SJSA1 (cell line): ENCODE measurements at places on chromosomes 7 and 10. TPM values are rescaled to one million over a fixed set of nuclear protein-coding genes. Genes with fewer than 3 reads are reported as not detected.

- no peaks in the 10 kb centered on the region for H3K4me1 ChIP-seq
- peaks cover 36% of the 10 kb centered on the region for H3K36me3 ChIP-seq
- no peak overlapping the region for H3K4me3 ChIP-seq
- H3K27ac ChIP-seq, result no peak overlapping the region
- H3K27me3 ChIP-seq, result no peaks in the 10 kb centered on the region
- no peak for DNase-seq
Observed at GRCh38 chr10:100148353-100149211, 37.2 kb downstream of the ERLIN1 start.

DNA sequence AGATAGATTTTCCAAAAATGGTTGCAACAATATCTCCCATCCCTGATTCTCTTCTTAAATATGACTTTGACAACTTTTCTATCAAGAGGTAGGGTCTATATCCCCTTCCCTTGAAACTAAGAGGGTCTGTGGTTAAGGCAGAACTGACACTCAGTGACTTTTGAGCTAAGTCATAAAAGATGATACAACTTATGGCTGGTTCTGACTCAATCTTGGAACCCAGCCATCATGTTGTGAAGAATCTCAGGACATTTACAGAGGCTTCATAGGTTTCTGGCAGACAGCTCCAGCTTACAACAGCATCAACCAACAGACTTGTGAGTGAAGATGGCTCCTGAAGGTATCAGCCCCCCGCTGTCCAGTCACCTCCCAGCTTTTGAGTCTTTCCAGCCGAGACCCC lies 203.5 kb downstream of the RNLS start:
- DNase-seq, result no peak
- H3K4me3 ChIP-seq, result no peak overlapping the region
- no peaks in the 10 kb centered on the region for H3K4me1 ChIP-seq
- H3K36me3 ChIP-seq, result no peaks in the 10 kb centered on the region

DNA sequence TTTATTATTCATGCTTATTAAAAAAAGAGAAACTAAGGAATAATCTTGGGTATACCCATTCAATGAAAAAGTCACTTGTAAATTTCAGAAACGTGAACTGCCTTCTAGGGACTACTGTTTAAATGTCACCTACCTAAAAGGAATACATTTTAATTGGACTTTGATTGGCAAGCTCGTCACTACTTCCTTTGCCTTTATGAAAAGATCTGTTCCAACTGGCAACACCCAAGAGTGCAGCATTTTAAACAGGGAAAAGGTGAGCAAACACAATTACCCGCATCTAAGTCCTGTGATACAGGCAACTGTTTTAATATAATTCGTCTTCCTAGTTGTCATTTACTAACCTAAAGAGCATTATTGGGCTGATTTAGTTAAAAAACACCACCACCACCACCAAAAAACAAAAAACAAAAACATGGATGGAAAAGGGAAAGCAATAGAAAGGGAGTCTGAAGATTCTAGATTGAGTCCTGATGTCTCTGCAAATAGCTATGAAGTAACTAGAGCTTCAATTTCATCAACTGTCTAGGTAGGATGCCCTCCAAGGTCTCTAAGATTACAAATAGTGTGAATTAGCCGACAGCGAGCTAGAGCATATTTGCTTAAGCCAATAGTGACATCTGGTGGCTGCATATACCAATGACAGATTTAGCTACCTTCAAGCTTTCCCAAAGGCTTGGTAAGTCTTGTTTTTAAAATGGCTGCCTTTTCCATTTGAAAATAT lies 33.8 kb upstream of the ICA1 start:
- no peaks in the 10 kb centered on the region for H3K36me3 ChIP-seq
- H3K4me3 ChIP-seq, result no peak overlapping the region
- H3K27me3 ChIP-seq, result no peaks in the 10 kb centered on the region
- no peak overlapping the region for H3K27ac ChIP-seq
- DNase-seq, result peak; percentile 20
- no peaks in the 10 kb centered on the region for H3K4me1 ChIP-seq

- no peak overlapping the region for H3K27ac ChIP-seq
- H3K36me3 ChIP-seq, result no peaks in the 10 kb centered on the region
Observed at GRCh38 chr7:8149222-8149621, 112.7 kb downstream of the ICA1 start.

DNA sequence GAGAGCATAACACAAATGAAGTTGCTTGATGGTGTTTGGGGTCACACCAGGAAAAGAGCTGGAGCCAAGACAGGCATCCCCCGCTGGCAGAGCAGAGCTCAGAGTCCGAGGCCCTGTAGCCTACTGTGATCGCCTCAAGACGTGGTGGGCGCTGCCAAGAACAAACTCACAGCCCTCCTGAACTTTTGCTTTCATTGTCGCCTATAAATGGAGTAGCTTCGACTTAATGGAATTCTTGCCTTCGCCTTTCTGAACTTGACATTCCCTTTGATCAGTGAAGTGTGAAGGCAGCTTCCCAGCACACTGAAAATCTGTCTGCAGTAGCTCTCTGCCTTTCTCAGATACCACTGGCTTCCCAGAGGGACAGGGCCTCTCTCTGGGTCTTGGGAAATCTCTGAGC lies 21.3 kb downstream of the CPXM2 start:
- H3K27ac ChIP-seq, result no peak overlapping the region
- DNase-seq, result no peak
- H3K4me3 ChIP-seq, result no peak overlapping the region
- H3K27me3 ChIP-seq, result no peaks in the 10 kb centered on the region
- no peaks in the 10 kb centered on the region for H3K4me1 ChIP-seq

Gene TMEM184A
- 1.8 and 3.2 TPM in 2 replicates for total RNA-seq

GRCh38 chr7:23476286-23477156 lies 6.2 kb upstream of the IGF2BP3 start:
- H3K4me1 ChIP-seq, result peaks cover 27% of the 10 kb centered on the region
- no peaks in the 10 kb centered on the region for H3K36me3 ChIP-seq
- H3K27me3 ChIP-seq, result peaks cover 59% of the 10 kb centered on the region
- H3K4me3 ChIP-seq, result no peak overlapping the region

Gene AKR1C8
- total RNA-seq, result 0.16 TPM in 1 of 2 replicates, not detected in the other

Gene NUTM2B
- total RNA-seq, result 0.03 TPM in 1 of 2 replicates, not detected in the other

DNA sequence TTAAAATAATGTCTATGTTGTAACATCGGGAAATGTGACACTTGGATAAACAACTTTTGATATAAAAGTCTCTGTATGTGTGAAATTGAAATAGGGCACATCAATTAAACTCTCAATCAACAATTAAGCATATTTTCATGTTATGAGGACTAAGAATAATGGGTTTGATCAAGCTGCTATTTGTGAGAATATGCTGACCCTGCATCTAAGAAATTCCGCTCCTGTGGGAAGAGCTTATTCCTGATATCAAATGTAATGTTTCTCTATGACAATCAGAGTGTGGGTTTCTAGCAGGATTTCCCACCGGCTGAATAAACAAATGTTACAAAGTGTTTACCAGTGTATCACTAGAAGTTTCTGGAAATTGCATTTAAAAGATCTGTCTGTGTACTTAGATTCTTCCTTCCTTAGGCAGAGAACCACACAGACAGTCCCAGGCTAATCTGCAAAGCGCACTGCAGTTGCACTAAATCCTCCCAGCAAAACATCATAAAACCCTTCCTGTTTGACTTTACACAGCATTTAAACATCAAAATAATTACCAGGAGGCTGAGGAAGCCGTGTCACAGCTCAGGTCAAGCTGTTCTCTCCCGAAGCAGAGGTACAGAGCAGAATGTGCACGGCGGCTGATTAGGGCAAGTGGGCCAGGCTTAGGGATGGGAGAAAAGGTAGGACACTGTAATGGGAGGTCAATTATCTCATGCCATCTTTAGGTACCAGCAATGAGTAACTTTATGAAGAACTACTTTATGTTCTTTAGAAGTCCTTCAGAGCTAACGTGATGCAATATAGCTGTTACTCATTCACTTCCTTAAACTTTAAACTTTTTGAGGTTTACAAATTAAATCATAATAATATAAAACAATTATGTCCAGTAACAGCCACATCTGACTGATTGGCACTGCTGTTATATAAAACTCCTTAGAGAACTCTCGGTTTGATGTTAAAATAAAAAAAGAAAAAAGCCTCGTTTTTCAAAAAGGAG lies 109.1 kb upstream of the CTTNBP2 start:
- H3K27me3 ChIP-seq, result peaks cover 4% of the 10 kb centered on the region; the same call in 1 of the 2 replicates
- H3K4me1 ChIP-seq, result no peaks in the 10 kb centered on the region
- H3K27ac ChIP-seq, result no peak overlapping the region
- no peak overlapping the region for H3K4me3 ChIP-seq
- no peak for DNase-seq
- no peaks in the 10 kb centered on the region for H3K36me3 ChIP-seq

DNA sequence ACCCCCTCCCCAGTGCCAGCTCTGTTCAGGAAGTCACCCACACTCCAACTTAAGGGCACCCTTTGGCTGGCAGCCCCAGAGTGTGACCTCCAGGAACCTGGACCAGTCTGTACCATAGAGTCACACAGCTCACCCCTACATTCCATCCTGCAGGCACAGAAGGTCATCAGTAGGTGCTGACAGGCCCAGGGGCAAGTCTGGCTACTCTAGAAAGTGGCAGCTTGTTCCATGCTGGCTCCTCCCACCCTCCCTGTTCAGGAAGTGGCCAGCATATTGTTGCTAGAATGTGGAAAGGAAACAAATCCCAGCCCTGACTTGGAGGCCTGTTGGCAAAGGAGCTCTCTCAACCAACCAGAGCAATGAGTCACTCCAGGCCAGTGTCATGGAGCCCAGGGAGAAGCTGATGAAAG lies 3.2 kb upstream of the NCOA4 start:
- H3K36me3 ChIP-seq, result peaks cover 5% of the 10 kb centered on the region; the same call in 1 of the 2 replicates
- peaks cover 23% of the 10 kb centered on the region for H3K4me1 ChIP-seq

DNA sequence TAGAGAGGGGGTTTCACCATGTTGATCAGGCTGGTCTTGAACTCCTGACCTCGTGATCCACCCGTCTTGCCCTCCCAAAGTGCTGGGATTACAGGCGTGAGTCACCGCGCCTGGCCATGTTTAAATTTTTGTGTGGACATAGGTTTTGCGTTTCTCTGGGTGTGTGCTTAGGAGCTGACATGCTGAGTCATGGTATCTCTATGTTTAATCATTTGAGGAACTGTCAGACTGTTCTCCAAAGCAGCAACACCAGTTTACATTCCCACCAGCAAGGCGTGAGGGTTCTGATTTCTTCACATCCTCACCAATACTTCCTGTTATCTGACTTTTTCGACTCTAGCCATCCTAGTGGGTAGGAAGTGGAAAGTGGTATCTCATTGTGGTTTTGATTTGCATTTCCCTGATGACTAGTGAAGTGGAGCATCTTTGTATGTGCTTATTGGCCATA lies 153.7 kb downstream of the DNAJB6 start:
- peak; percentile 67 for DNase-seq
- H3K4me1 ChIP-seq, result peaks cover 13% of the 10 kb centered on the region
- no peak overlapping the region for H3K4me3 ChIP-seq
- no peaks in the 10 kb centered on the region for H3K27me3 ChIP-seq

DNA sequence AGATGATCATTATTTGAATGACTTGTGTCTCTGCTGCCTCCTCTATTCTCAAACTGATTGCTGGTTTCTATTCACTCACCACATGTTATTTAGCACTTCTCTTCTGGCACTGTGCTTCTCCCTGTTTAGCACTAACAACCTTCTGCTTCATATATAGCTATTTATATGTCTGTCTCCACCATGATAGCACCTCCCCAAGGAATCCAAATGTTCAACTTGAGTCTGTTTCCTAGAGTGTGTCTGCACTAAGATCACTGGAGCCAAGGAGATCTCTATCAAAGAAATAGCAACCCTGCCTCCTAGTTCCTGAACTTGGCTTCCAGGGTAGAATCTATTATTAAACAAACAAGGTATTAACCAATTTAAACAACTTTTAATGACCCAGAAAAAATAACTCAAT lies 104.5 kb downstream of the CYP26A1 start:
- H3K4me3 ChIP-seq, result no peak overlapping the region
- H3K4me1 ChIP-seq, result no peaks in the 10 kb centered on the region
- H3K27me3 ChIP-seq, result no peaks in the 10 kb centered on the region
- H3K36me3 ChIP-seq, result no peaks in the 10 kb centered on the region
- no peak for DNase-seq

DNA sequence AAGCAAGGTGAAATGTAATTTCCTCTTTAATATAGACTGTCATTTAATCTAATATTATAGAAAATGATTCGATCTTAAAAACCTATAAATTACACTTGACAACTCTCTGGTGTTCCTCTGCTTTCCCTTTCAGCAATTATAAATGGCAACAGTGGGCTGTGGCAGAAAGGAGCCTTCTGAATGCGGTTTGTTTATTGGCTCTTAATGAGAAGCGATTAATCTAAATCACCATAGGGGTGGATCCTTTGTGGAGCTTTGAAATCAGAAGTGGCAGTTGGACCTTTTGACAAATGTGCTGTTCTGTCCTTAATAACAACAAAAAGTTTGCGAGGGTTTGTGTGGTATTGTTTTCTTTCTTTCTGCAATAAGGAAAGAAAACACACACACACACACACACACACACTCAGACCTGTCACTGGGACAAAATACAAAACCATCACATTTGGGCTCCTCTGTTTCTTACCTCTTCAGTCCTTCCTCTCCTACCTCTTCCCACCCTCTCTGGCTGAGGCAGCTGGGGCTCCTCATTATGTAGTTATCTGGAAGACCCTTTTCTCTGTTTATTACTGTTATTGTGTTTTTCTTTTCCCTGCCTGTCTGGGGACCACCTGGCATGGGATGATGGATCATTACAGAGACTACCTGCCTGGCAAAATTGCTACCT lies 316.2 kb downstream of the SORCS3 start:
- H3K36me3 ChIP-seq, result no peaks in the 10 kb centered on the region
- H3K4me3 ChIP-seq, result no peak overlapping the region
- H3K27ac ChIP-seq, result no peak overlapping the region

Gene ARHGAP22
- 0.53 TPM in 1 of 2 replicates, not detected in the other for total RNA-seq

Gene CTTNBP2
- total RNA-seq, result not detected in 2 replicates

DNA sequence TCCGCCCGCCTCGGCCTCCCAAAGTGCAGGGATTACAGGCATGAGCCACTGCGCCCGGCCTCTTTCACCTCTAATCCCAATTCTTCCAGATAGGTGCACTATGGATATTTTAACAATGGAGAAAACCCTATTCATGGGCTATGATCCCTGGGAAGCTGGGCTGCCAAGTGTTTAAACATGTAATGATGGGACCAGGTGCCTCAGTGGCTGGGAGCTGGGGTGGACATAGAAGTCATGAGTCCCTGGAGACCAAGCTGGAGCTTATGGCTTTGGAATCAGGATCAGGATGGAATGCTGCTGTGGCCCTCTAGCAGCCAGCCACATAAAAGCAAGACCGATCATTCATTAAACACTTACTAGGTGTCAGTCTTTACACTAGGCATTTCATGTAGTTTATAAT lies 41.8 kb upstream of the IGFBP3 start:
- no peaks in the 10 kb centered on the region; the same call in 1 of the 2 replicates for H3K4me1 ChIP-seq
- peak; percentile 16 for DNase-seq
- no peaks in the 10 kb centered on the region for H3K27me3 ChIP-seq
- H3K27ac ChIP-seq, result no peak overlapping the region

Gene GRID1
- total RNA-seq, result 0.05 TPM in 1 of 2 replicates, not detected in the other

DNA sequence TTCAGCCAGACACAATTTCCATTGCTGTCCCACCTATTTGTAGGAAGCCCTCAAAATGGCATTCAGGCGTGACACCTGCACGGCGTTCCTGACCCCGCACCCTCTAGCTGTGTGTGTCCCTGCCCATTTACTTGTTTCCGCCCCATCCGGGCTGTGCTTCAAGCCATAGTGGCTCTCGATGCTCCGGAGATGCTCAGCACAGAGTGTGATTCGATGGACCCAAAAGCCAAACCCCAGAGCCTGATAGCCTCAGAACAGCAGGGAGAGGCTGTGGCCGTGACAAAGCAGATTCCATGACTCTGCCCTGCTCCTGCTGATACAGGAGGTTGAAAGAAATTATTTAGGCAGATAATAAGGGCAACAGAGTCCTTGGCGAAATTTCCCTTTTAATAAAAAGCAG lies 13.4 kb downstream of the BUD31 start:
- H3K36me3 ChIP-seq, result peaks cover 75% of the 10 kb centered on the region
- H3K4me1 ChIP-seq, result no peaks in the 10 kb centered on the region
- H3K27ac ChIP-seq, result no peak overlapping the region
- H3K4me3 ChIP-seq, result no peak overlapping the region
- no peak for DNase-seq

Gene HHEX
- 17.3 and 17.7 TPM in 2 replicates for total RNA-seq
